ENCODE measurements at places on chromosomes 2 and 18.

GRCh38 chr2:109690457-109690821, 76.3 kb downstream of the SOWAHC start:
- DNase-seq = no peak

- DNase-seq = no peak
Observed at GRCh38 chr2:139465789-139466188, 685.6 kb upstream of the NXPH2 start.

DNA sequence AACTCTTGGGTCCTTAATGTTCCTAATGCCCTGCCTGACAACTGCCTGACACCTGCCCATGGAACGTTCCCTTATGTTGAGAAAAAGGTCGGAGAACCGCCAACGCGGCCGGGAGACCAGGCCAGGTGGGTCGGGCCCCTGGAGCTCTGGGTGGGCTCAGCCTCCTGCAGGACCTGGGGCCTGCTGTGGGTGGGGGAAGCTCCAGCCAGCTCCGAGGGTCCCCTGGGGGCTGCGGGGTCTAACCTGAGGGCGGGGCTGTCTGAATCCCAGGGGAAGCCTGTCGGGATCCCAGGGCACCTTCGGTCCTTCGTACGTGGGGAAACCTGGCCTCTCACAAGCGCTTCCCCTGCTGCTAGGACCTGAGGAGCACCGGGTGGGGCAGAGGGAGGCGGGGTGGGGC, 296.0 kb downstream of the NDUFA10 start:
- DNase-seq = no peak

DNA sequence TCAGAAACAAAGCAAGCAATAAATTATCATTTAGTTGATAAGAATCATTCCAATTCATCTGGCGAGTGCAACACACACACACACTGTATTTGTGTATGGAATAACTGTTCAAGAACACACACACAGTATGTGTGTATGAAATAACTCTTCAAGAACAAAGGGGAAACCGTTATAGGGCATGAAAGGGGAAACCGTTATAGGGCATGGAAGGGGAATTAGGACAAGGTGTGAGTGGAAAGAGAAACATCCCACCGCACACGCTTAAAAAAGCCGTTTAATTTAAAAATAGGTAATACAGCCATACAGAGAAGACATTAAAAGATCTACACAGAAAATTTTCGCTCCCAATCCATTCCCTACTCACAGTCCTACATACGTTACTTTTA, 607 bp upstream of the TSN start:
- DNase-seq = no peak

DNA sequence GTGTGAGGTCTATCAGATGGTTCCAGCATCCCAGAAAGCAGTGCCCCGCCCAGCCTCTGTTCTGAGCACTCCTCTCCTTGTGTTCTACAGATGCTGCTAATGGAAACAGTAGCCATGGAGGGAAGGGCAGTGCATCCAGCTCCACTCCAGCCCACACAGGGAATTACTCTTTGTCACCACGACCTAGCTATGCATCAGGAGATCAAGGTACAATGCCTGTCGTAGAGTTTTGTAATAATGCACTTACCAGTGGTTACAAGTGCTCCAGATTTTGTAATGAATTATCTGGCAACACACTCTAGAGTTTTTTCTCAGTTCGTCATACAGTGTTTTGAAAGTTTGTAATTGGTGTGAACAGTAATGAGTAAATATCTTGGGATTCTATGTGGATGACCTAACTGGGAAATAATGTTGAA, 161.1 kb downstream of the ESCO1 start:
- DNase-seq = peak; percentile 78

DNA sequence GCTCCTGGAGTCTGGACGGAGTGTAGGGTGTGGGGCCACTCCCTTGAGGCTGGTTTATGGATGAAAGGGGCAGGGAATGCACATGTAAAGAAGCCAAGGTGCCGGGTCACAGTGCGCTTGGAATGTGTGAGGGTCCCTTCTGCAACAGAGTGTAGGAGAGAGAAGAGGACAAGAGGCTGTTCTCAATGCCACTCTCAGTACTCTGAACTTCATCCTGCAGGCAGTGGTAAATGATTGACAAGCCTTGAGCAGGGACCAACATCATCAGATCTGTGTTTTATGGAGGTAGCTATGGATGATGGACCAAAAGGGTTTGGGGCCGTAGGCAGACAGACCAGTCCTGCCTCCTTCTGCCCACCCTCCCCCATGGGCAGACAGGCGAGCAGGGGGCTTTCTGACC, 7.2 kb upstream of the ALKAL2 start:
- DNase-seq = no peak

- no peak for DNase-seq
Observed at GRCh38 chr2:105746177-105747080, 1.7 kb downstream of the NCK2 start.

DNA sequence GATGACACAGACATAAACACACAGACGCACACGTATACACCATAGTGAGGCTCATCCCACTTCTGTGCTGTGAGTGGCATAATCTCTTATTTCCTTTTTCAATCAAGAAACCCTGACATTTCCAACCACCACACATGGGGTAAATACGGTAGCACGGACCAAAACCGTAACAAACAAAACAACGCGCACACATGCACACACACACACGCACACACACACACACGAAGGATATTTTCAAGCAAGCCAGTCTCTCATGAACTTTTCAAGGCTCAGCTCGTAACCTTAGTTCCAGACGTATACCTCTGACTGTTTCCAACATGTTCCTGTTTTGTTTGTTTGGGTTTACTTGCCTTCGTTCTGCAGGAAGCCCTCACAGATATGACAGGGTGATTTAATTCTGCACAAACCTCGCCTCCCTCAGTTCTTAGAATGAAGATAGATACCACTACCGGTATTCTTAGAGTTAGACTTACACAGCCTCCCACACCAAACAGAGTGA, 119.8 kb downstream of the BCL2 start:
- no peak for DNase-seq

DNA sequence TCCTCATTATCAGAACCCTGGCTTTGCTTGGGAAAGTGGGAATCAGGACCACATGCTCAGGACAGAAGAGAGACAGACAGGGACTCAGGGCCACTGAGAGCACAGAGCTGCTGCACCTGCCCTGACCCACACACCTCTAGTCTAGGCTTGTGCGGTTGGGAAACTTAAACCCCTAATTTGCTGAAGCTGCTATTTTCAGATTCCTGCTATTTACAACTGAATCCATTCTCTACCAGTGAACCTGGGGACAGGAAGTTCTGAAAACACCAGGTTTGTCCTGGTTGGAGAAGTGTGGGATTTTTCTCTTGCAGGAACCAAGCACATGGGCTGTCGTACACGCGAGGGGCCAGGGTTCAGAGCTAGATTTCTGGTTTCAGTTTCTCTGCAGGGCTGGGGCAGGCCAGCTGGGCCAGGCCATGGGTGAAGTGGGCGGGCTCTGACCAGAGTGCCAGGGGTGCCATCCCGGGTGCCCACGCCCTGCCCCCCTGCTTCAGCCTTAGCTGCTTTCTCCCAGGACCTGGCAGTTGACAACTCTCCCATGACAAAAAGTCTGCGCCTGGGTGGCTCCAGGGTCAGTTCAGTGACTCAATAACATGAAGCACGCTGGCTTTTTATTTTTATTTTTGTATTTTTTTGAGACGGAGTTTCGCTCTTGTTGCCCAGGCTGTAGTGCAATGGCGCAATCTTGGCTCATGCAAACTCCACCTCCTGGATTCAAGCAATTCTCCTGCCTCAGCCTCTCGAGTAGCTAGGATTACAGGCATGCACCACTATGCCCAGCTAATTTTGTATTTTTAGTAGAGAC, 51.3 kb upstream of the SLC1A4 start:
- DNase-seq = no peak

DNA sequence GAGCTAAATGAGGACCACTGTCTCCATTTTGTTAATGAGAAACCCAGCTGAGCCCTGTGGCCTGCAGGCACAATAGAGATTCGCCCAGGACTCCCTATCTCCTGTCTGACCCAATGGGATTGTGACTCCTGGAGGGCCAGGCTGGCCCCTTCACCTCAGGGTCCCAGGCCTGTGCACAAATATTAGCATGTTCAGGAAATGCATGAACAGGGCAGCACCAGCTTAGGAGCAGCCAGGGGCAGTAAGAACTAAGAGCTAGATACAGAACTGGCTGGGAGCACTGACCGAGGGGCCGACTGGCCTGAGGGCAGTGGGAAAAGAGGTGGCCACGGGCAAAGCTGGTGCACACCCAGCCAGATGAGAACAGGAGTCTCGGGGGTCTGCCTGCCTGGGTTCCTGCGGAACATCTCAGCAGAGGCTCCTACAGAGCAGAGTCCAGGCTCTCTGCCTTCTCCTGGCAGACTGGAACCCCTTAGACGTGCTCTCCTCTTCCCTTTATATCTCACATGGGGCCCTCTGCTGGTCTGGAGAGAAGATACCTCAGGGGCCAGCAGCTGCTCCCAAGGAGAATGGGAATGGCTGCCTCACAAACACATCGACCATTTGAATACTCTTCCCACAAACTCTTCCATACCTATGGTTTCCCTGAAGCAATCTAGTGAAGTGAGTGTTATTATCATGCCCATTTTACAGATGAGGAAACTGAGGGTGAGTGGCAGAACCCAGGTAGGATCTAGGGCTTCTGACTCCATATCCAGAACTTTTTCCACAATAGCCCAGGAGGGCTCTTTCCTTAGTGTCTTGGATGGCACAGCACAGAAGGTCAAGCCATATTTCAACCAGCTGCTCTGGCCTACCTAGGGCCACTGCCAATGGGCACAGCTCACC, 77.6 kb upstream of the OTOF start:
- no peak for DNase-seq

- DNase-seq = no peak
Observed at GRCh38 chr2:162343492-162343823, 474 bp upstream of the GCA start.

DNA sequence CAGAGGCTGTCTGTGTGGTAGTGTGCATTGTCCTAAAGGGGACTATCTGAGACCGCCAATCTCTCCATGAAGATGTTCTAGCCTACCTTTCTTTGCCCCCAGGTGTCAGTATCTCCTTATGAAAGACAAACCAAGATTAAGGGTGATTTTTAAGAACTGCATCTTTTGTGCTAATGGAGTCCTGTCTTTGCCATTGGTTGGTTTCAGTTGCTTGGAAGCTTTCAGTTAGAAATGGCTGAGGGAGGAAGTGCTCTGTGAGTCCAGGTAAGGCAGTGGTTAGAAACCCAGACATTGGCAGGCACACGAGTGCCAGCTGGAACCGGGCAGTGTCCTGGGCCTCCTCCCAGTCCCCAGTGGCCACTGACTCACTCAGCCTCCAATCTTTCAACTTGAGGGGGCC, 111.3 kb downstream of the DOCK10 start:
- DNase-seq = no peak
